Stomach (tissue), 19 donors: ENCODE measurements at places on chromosomes 5 and 9.

GRCh38 chr9:18319918-18320445 is 154.0 kb upstream of the ADAMTSL1 start:
- no peaks in the 10 kb centered on the region for H3K27me3 ChIP-seq
- no peaks in the 10 kb centered on the region for H3K36me3 ChIP-seq
- no peak overlapping the region for H3K4me3 ChIP-seq
- DNase-seq: no peak
- no peak overlapping the region for H3K27ac ChIP-seq

DNA sequence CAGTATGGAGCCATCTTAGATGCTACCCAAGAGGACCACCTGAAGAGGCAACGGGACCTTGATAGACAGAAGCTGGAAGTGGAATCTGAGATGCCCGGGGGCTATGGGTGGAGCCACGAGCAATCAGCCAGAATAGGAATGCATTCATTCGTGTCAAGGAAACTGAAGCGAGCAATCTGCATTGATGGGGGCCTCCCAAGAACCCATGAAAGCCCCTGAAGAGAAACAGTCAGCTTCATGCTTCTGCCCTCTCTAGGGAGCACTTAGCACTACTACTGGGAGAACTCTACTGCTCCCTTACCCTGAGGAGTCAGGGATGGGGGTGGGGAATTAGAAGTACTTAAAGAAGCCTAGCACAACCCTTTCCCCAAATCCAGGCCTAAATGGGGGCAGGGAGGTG is 51.9 kb upstream of the TCERG1 start:
- no peak overlapping the region for H3K4me3 ChIP-seq
- H3K36me3 ChIP-seq: no peaks in the 10 kb centered on the region
- peaks cover 46% of the 10 kb centered on the region for H3K27me3 ChIP-seq
- DNase-seq: no peak
- no peak overlapping the region for H3K27ac ChIP-seq
- H3K4me1 ChIP-seq: no peaks in the 10 kb centered on the region

- H3K27me3 ChIP-seq: no peaks in the 10 kb centered on the region
- no peaks in the 10 kb centered on the region for H3K4me1 ChIP-seq
- no peak overlapping the region for H3K4me3 ChIP-seq
- H3K27ac ChIP-seq: no peak overlapping the region
These were observed 7.9 kb downstream of the PDCL start for GRCh38 chr9:122820490-122820845.

GRCh38 chr5:94469894-94470329 is 148.5 kb downstream of the KIAA0825 start:
- no peaks in the 10 kb centered on the region for H3K27me3 ChIP-seq
- no peak overlapping the region for H3K27ac ChIP-seq
- peaks cover 5% of the 10 kb centered on the region for H3K36me3 ChIP-seq
- DNase-seq: no peak

DNA sequence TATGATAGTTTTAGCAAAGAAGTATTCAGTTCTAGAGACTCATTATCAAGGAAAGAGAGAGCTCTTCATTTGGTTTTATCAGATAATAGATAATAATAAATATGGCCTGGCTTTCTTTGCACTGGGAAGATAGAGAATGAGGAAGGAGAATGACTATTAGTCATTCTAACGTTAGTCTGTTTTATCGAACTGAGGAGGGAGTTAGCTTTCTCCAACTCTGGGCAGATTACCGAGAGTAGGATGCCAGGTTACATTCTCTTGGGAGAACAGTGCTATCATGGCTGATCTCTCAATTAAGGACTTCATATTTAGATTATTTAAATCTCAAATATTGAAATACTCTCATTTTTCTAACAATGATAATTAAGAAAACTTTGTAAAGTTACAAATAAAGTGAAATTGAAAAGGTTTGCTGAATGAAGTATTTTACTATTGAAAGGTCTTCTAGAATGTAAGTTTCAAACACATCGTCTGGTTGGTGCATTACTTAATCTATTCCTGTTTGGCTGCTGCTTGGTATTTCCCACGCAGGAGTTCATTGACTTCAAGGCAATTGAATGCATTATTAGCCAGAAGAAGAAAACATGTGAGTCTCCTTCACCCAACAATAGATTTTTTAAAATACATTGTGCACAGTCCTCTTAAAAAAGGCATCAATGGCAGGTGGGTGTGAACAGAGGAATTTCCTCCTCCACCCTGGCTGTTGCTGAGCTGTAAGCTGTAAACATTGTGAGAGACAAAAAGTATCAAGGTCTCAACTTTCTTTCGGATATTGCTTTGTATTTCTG is 140.8 kb downstream of the C9orf152 start:
- DNase-seq: no peak
- no peak overlapping the region for H3K27ac ChIP-seq
- H3K4me3 ChIP-seq: no peak overlapping the region
- no peaks in the 10 kb centered on the region for H3K4me1 ChIP-seq

- no peaks in the 10 kb centered on the region for H3K27me3 ChIP-seq
- no peak for DNase-seq
- H3K36me3 ChIP-seq: no peaks in the 10 kb centered on the region
These were observed 30.1 kb upstream of the CXCL14 start for GRCh38 chr5:135608761-135609443.

DNA sequence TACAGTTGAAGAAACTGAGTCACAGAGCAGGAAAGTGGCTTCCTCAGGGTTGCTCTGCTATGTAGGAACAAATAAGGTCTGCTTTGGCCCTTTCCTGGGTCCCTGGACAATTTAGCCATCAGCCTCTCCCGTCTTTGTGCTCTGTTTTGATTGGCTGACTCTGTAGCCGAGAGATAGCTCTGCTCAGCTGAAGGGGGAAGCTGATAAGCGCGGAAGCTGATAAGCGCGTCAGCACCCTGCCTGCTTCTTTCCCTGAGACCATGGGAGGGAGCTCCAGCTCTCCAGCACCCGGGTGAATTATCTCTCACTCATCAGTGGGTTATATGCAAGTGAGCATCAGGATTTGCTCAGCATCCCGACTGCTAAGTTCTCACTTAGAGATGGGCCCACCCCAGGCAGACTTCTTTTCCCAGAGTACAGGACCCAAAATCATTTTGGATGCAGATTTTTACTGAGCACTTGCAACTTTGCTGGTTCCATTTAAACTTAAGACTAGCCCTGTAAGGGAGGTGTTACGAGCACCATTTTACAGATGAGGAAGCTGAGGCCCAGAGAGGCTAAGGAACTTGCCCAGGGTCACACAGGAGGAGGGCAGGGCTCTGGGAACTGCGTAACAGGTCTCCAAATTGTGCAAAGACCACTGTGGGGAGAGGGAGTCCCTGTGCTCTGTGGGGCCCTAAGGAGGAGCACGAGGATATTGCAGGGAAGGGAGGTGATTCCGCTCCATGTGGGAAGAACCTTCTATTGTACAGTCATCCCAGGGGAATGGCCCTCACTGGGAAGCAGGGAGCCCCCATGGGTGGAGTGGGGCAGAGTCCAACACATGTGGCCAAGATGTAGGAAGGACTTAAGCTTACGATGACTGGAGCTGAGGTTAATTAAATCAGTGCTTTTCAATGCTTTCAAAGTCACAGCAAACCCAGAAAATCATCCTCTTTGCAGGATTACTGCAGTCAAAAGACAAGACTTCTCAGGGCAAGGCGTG is 83.7 kb upstream of the ORM1 start:
- no peaks in the 10 kb centered on the region for H3K27me3 ChIP-seq
- no peak for DNase-seq
- H3K4me1 ChIP-seq: no peaks in the 10 kb centered on the region
- no peak overlapping the region for H3K27ac ChIP-seq
- no peak overlapping the region for H3K4me3 ChIP-seq

GRCh38 chr5:40270274-40270845 is 409.4 kb upstream of the PTGER4 start:
- H3K27ac ChIP-seq: no peak overlapping the region
- H3K27me3 ChIP-seq: no peaks in the 10 kb centered on the region
- no peaks in the 10 kb centered on the region for H3K36me3 ChIP-seq

- H3K4me1 ChIP-seq: no peaks in the 10 kb centered on the region
- no peaks in the 10 kb centered on the region for H3K27me3 ChIP-seq
- no peak for DNase-seq
- H3K4me3 ChIP-seq: no peak overlapping the region
- no peak overlapping the region for H3K27ac ChIP-seq
These were observed 478.9 kb downstream of the PSAT1 start for GRCh38 chr9:78775696-78776295.

DNA sequence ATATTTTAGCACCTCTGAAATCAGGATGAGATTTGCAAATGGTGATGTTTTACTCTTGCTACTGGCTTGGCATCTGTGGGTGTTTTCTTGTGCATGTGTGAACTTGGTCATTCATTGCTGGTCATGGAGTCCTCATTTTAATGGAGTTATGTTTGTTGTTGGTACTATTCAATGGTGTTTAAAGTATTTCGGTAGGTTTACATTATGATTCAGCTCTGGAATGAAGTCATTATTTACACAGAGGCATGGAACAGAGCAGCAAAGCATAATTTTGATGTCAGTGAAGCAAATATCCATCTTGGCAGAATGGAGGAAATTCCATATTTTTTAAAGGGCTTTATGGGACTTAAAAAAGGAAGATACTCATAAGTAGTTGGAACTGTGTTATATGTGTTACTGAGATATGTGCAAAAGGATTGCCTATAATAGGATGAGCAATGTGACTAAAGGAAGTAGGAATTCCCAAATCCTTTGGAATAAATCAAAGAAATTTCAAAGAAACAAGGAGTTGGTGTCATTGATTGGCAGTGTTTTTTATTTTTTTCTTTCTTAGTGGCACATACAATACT is 147.4 kb downstream of the ACTBL2 start:
- no peaks in the 10 kb centered on the region for H3K27me3 ChIP-seq
- no peak for DNase-seq
- peaks cover 33% of the 10 kb centered on the region for H3K4me1 ChIP-seq
- no peak overlapping the region for H3K27ac ChIP-seq
